Stimulated activated naive CD4-positive, alpha-beta T cell (primary cell): ENCODE measurements at places on chromosomes 2 and 18.

DNA sequence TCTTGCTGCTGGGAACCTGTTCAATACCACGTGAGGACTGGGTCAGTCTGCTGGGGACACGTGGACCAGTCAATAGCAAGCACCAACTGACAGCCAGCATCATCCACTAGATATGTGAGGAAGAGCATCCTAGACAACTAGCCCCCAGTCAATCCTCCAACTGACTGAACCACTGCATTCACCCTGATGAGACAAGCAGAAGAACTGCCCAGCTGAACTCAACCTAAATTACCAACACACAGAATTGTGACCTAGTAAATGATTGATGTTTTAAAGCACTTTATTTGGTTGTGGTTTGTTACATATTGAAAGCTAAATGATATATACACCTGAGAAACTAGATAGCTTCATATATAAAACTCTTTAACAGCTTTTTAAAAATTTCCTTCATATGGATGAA is 15.7 kb downstream of the IRS1 start:
- DNase-seq, result no peak

DNA sequence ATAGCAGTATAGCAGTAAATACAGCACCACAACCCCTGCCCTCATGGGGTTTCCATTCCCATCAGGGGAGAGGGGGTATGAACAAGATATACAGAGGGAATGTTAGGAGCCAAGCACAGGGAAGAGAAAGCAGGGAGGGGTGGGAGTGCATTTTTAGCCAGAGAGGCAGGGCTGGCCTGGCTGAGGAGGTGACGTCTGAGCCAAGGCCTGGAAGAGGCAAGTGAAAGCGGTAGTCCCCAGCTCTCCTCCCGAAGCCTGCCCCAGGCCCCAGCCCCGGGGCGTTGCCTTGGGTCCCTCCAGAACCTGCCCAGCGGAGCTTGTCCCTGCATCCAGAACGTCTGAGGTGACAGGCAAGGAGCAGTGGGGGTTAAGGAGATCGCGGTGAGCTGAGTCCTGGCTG is 45.1 kb upstream of the FOSL2 start:
- no peak for DNase-seq

GRCh38 chr2:216733046-216733445 is 37.7 kb upstream of the IGFBP5 start:
- DNase-seq, result no peak

DNA sequence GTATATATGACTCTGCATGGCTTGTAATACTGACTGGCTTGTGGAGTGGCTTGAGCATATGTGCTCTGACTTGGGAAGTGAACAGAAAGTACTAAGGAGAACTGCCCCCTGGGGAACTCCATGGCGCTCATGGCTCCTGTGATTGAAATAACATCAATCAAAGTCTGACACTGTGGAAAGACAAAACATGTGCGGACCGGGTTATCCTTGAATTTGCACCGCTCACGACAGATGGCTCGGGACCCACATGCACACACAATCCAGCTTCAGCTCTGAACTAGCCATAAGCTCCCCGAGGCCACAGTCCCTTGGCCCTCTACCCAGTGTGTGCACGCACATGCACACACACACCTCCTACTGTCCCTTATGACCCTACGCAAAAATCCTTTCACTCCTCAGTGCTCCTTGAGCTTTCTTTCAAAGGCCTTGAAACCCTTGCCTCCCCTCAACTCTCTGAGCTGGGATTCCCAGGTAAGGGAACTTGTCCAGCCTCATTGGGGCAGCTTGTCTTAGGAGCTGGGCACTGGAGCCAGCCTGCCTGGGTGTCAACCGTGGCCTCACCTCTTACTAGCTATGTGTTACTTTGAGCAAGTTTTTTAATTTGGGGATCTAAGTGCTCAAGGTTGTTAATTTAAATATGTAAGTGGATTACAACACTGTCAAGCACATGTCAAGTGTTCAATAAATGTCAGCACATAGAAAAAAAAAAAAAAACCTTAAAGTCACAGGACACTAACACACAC is 43.6 kb downstream of the MRPS5 start:
- DNase-seq, result no peak

GRCh38 chr2:11678306-11678960 is 8.4 kb upstream of the NTSR2 start:
- no peak for DNase-seq

- no peak for DNase-seq
Measured at GRCh38 chr2:217168496-217168895, 308.6 kb upstream of the TNP1 start.
